ENCODE measurements at places on chromosomes 7 and 10.

GRCh38 chr10:74645692-74646091 is 180.7 kb upstream of the KAT6B start:
- no peak for DNase-seq

DNA sequence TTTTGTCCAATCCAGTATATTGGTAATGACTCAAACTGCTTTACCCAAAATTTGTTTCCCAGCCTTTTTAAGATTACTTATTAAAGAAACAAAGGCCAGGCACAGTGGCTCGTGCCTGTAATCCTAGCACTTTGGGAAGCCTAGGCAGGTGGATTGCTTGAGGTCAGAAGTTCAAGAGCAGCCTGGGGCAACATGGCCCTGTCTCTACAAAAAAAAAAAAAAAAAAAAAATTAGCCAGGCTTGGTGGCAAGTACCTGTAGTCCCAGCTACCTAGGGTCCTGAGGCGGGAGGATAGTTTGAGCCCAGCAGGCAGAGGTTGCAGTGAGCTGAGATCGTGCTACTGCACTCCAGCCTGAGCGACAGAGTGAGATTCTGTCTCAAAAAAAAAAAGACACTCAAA is 7.0 kb upstream of the ARHGAP12 start:
- no peak for DNase-seq

DNA sequence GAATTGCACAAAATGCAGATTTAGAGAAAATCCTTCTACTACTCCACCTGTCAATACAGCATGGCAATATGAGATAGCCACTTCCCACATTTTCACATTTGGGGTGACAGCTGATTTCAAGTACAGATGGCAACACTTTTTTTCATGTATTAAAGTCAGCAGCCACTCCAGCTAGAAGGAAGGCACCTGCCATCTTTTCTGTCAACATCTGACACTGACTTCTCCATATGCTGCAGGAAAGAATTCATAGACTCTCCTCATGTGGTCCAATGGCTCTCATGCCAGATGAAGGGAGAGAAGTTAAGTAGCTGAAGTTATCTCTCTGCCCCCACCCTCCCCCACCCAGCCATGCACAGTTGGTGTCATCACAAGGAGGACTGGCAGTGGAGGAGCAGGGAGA is 912.0 kb downstream of the SORCS1 start:
- DNase-seq, result no peak

GRCh38 chr7:80014511-80014910 is 120.1 kb upstream of the GNAI1 start:
- DNase-seq, result peak; percentile 21

DNA sequence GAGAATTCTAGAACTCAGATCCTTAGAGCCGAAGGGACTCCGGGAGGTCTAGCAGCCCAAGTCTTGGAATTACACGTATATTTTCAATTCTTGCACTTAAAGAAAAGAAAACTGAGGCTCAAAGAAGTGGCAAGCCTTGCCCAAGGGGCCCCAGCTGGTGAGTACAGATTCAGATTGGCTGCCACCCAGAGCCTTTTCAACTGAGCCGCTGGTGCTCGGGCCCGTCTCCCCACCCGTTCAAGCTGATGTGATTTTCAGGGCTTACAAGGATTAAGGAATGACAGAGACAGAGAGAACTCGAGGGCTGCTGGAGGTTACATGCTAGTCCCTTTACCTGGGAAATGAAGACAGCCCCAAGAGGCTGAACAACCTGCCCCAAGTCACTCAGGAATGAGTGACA is 117.8 kb downstream of the ABLIM1 start:
- DNase-seq, result no peak

DNA sequence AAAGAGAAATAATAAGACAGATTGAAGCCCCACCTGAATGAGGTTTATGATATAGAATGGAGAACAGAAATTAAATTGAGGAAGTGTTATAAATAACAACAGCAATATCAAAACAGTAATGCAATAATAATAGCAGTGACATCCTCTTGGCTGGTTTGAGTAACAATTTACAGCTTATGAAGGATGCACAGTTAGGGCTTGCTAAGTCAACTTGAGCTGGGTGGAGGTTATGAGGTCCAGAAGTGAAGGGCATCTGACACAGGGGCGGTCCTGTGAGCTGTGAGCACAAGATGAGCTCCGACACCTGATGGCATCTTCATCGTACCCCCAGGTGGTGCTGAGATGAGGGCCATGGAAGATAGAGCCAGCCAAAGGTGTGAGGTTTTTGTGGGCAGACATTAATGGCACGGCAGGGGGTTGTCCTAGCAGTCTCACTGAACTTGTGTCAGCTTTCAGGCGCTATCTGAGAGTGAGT is 30.5 kb downstream of the ARHGAP22 start:
- DNase-seq, result no peak

GRCh38 chr7:32043688-32044087 is 26.5 kb downstream of the PDE1C start:
- no peak for DNase-seq

- DNase-seq, result no peak
Observed at GRCh38 chr10:100129424-100129823, 47.8 kb upstream of the CPN1 start.

- DNase-seq, result no peak
Observed at GRCh38 chr7:26543951-26544350, 252.3 kb downstream of the SNX10 start.

- DNase-seq, result no peak
Observed at GRCh38 chr10:27188259-27188658, 33.1 kb downstream of the MASTL start.

DNA sequence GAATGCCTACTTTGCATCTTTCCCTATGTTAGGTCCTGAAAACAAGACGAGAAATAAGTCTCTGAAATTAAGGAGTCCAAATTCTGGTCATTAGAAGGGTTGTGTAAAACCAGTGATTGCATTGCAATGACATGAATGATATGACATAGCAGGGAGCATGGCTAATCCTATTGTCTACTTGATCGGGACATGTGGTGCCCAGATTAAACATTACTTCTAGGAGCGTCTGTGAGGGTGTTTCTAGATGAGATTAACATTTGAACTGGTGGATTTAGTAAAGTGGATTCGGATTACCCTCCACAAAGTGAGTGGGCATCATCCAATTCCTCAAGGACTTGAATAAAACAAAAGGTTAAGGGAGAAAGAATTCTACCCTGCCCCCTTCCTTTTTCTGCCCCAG is 434.9 kb upstream of the KLF6 start:
- no peak for DNase-seq

DNA sequence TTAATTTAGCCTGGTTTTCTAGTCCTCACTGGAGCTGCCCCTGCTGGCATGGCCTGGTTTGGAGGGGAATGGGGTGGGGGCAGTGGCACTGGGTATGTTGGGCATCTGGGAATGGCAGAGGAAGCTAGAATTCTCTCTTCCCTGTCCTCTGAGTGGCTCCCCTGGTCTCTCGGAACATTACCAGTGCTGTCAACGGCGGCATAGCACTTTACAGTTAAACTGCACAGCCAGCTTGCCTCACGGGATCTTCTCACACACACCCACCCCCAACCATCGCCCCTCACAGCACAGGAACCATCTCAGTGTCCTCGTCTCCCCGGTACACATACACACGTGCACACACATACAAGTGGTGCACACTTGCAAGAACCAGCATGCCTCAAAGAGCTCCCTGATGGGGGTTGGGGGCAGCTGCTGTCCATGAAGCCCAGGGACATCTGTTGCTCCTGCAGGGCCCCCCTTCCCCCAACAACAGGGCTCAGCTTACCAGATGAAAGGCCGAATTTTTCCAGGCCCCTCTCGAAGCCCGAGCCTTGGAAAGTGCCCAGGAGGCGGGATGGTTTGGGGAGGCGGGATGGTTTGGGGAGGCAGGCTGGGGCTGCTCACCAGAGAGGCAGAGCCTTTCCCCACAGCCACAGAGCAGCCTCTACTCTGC is 41.0 kb downstream of the TSPAN15 start:
- DNase-seq, result no peak

DNA sequence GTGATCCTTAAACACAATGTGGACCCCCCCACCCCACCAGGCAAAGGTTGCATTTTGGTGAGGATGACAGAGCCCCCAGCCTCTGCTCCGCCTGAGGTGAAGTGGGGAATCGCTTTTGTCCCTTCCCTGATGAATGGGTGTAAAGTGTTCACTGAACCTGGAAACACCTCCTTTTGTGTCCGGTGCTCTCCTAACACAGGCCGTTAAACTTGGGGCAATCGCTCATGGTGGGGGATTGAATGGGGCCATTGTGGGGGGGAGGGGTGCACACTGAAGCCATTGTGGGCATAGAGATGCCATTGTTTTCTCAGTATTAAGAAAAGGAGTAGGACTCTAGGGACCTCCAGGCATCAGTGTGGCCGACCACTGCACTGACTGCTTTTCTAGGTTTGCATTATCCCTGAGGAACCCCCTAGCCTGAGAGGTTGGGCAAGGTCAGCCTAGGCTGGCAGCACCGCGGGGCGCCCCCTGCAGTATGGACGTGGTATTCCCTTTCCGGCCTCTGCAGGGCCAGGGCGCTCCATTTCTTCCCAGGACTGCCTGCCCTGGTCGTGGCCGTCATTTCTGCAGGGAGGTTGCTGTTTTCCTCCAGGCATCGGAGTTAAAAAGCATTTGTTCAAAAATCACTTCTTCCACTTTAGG is 158.3 kb downstream of the TCF7L2 start:
- DNase-seq, result no peak

- DNase-seq, result no peak
Observed at GRCh38 chr7:119572132-119572531, 700.8 kb upstream of the KCND2 start.

GRCh38 chr7:155580367-155580766 is 34.0 kb upstream of the CNPY1 start:
- no peak for DNase-seq

DNA sequence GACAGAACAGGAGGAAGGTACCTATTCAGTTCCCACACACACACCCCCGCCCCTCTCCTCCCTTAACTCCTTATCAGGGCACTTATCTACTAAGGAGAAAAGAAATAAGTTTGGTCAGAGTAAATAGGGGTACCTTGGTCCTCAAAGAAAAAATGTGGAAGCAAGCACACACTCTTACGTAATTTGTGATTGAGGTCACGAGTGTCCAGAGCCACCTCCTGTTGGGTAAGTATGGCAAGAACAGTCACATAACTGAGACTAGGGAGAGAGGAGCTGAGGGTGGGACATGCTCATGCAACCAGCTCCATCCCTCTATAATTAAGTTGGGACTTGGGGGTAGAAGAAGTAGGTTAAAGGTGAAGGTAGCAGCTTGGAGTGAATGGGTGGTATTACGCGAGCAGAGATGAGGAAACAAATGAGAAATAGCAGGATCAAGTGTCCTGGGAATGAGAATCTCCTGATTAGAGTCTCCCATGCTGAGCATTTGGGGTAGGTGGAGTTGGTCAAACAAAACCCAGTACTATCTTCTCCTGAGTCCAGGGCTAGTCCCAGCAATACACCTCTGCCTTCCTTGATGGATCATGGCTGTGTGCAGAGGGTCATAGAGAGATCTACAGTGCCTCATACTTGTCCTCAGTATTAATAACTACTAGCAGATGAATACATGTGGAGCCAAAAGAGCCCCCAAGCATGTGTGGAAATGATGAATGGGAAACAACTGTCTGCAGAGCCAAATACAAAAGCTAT is 77.1 kb downstream of the GSAP start:
- DNase-seq, result no peak

DNA sequence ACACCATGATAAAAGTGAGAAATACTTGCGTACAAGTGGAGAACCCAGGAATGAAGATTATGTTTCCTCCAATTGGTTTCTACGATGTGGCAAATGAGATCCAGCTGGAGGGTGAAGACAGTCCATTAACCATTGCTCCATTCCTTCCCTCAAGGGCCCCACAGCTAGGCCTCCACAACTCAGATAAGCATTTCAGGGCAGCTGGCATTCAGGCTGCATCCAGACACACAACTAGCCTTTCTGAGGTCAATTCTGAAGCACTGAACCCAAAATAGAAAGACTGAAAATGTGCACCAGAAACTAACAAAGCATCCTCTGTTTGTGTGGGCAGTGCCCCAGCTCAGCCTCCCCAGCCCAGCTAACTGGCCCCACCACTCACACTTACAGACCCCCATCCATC is 94.8 kb downstream of the GSAP start:
- DNase-seq, result no peak

- DNase-seq, result peak; percentile 19
Observed at GRCh38 chr10:42783181-42783549, 570 bp downstream of the BMS1 start.

DNA sequence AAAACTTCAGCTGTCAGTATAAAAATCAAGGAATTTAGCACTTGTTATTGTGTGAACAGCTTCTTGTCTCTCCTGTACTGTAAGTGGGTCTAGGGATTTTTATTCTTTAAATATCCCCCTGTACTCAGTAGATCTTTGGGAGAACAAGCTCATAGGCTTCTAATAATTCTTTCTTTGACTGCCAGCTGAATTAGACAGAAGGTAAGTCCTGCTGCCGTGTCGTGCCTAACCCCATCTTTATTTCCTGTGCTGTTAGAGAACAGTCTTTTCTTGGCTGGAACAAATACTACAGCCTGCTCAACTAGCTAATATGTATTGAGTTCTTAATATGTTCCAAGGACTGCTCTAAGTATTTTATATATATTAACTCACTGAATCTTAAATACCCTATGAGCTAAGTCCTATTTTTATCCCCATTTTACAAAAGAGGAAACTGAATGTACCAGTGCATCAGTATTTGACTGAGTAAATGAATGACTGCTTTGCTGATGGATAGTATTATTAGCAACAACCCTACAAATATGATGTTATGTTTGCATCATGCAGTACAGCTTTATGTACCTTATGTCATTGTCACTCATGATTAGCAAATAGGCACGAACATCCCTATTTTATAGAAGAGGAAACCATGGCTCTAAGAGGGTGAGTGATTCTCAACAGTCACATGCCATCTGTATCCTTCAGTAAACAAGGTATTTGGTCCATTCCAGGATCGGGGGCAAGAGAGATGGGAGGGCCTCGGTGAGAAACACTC is 5.5 kb upstream of the DUSP5 start:
- no peak for DNase-seq

DNA sequence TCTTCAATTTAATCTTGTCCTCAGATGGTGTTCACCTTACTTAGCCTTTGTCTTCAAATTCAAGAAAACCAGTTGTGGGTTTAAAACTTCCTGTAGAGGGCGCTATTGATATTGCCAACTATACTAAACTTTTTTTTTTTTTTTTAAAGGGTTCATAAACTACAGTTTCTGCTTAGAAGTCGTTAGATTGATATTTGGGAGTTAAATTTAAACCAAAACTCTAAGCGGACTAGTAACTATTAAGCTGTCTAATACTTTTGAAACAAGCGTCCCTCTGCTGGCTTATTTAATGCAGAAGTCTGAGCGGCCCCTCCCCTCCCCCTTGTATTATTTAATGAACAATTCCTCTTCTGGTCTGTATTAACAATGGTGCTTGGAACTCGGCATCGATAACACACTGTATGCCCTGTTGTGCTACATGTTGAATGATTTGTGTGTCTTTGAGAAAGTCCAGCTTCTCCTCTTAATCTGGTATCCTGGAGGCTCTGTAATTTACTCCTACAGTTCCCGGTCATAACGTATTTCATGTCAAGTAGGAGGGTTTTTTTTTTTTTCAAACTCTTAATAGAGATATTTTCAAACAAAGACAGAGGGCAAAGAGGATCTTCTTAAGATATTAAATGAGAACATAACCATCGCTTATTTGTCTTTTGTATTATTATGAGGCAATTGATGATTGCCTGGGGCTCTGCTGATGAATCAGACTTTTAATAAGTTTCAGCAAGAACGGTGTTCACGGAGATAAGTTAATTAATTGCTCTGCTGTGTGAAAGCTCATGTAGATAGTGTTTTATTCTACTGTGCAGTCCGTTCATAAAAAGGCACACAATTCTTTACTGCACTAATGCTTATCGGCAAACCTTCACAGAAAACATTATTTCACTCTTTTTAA is 22.6 kb upstream of the CREB5 start:
- DNase-seq, result peak; percentile 7

GRCh38 chr10:94680544-94680943 is 3.0 kb upstream of the CYP2C18 start:
- DNase-seq, result no peak

- DNase-seq, result no peak
Observed at GRCh38 chr7:150365194-150365593, 3.4 kb upstream of the REPIN1 start.
